Activated T-helper 2 cell treated with anti-CD3 and anti-CD28 coated beads, Interferon-gamma antibody, Interleukin-2, Interleukin-4, amounts not matched to agents 10 μg/mL and 5 μg/mL and 100 μg/mL, durations not matched to agents 14 hours and 24 hours and 36 hours (primary cell): ENCODE measurements at places on chromosomes 5 and 9. TPM values are rescaled to one million over a fixed set of nuclear protein-coding genes. Genes with fewer than 3 reads are reported as not detected.

- no peak for DNase-seq
Observed at GRCh38 chr5:68372161-68372560, 156.6 kb downstream of the PIK3R1 start.

DNA sequence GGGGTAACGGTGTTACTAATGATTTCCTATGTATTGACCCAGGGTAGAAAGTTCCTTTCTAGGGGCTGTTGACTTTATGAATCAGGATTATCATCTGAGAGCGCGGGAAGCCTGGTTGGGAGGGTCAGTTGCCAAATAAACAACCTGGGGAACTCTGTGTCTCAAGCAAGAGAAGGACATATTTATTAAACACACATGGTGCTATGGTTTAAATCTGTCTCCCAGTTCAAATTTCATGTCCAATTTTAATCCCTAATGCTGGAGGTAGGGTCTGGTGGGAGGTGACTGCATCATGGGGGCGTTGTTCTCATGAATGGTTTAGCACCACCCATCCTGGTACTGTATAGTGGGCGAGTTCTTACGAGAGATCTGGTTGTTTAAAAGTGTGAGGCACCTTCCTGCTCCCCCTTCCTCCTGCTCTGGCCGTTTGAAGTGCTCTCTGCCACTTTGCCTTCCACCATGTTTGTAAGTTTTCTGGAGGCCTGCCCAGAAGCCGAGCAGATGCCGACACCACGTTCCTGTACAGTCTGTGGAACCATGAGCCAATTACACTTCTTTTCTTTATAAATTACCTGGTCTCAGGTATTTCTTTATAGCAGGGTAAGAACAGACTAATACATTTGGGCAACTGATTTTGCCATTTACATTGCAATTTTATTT is 19.7 kb upstream of the GAS1 start:
- no peak for DNase-seq

- no peak for DNase-seq
Observed at GRCh38 chr5:174547814-174548213, 176.6 kb upstream of the MSX2 start.

DNA sequence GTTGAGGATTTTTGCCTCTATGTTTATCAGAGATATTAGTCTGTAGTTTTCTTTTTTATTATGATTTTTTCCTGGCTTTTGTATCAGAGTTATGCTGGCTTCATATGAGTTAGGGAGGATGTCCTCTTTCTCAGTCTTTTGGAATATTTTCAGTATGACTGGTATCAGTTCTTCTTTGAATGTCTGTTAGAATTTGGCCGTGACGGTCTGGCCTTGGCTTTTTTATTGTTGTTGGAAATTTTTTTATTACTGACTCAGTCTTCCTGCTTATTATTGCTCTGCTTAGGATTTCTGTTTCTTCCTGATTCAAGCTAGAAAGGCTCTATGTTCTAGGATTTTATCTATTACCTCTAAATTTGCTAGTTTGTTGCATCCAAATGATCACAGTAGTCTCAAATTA is 421.9 kb downstream of the CDH10 start:
- no peak for DNase-seq

Gene DRD1
- total RNA-seq: not detected in 2 replicates

- no peak for DNase-seq
Observed at GRCh38 chr5:56349461-56349860, 116.3 kb upstream of the ANKRD55 start.

Gene PLAA
- 36.4 and 42.0 TPM in 2 replicates for total RNA-seq

DNA sequence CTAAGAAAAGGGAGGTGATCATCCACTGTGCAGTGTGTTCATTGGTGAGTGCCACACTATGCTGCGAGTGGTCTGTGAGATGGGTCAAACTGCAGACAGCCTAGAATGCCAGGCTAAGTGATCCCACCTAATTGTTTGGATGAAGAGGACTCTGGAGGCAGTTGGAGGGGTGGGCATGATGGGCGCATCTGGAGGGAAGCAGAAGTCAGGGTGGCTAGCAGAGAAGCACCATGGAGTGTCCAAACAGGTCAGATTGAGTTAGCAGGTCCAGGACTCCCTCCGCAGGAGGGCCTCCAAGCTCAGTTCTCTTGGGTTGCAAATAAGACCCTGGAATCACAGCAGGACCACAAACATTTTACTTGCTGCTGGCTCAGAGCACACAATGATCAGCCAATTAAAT is 19.9 kb upstream of the ANGPTL2 start:
- DNase-seq: no peak
